ENCODE measurements at places on chromosomes 12 and 14.
A peak's percentile ranks its signal among the peaks of the same experiment; 100 is the strongest.

GRCh38 chr12:127670294-127670693, 596.7 kb upstream of the TMEM132C start:
- DNase-seq, result no peak

- no peak for DNase-seq
Observed at GRCh38 chr14:104973135-104973384, 5.1 kb downstream of the AHNAK2 start.

- no peak for DNase-seq
Observed at GRCh38 chr12:11133816-11134215, 628 bp downstream of the TAS2R30 start.

- peak; percentile 62 for DNase-seq
Observed at GRCh38 chr12:121797937-121798786, 4.7 kb upstream of the RHOF start.

GRCh38 chr12:47078733-47079467, 521 bp upstream of the PCED1B start:
- no peak for DNase-seq

DNA sequence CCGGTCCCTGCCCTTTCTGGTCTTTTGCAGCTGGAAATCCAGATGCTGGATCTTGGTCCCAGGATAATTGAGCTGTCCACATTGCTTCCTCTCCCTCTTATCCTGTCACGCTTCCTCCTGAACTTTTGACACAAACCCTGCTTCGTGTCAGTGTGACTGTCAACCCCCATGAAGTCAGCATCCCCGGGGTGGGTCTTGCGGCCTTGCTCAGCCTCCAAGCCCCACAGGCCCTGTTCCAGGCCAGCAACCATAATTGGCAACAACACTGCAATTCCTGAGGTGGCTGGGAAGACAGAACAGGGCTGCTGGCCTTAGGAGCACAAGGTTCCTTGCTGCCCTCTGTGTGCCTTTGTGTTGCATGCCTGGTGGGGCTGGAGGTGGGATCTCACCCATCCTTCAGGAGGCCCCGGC, 74.9 kb downstream of the NTF3 start:
- no peak for DNase-seq

GRCh38 chr14:58951143-58951542, 237.3 kb upstream of the DAAM1 start:
- DNase-seq, result no peak

DNA sequence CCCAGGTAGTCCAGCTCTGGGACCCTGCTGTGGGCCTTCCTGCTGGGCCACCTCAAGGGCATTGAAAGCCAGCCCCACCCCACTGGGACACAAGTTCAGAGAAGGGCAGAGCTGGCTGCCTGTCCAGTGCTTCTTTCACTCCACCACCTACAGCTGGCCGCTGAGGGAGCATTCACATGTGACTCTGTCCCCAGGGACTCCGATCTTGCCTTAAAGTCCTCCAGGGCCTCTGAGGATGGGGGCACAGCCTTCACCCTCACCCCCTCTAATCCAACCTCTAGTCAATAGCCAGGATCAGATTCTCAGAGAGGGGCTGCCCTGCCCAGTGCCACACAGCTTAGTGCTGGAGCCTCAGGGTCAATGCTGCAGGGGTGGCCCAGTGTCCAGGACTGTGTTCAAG, 5.0 kb upstream of the CYP46A1 start:
- no peak for DNase-seq

GRCh38 chr14:103904493-103905107, 23.7 kb upstream of the TDRD9 start:
- DNase-seq, result no peak

DNA sequence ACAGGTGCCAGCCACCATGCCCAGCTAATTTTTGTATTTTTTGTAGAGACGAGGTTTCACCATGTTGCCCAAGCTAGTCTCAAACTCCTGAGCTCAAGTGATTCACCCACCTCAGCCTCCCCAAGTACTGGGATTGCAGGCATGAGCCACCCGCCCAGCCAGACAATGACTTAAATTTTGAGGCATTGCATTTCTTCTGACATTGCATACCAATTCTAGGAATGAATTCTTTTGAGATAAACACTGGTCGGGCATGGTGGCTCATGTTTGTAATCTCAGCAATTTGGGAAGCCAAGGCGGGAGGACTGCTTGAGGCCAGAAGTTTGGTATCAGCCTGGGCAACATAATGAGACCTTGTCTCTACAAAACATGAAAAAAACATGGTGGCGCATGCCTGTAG, 2.5 kb upstream of the CELA1 start:
- no peak for DNase-seq

- DNase-seq, result no peak
Observed at GRCh38 chr14:20687362-20688166, 1.0 kb upstream of the ANG start.

DNA sequence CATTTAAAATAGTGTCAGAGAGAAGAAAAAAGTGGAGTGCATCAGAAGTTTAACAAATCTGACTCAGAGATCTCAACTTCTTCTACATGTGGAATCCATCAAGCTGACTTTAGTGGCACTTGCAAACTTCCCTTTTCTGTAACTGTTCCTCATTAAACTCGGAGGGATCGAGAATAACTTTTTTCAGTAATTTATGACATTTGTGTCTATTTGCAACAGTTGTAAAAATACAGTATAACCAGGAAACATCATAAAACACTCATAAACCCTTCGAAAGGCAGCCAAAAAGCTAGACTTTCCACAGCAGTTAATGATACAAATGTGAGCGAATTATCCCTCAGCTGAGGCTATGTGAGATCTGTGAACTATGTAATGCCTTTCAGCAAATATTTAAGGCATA, 1936.8 kb upstream of the SEL1L start:
- no peak for DNase-seq

GRCh38 chr14:55188686-55189295, 2.6 kb downstream of the DLGAP5 start:
- no peak for DNase-seq

GRCh38 chr14:60249321-60250256, 568 bp downstream of the PPM1A start:
- peak; percentile 26 for DNase-seq

- DNase-seq, result no peak
Observed at GRCh38 chr14:32473464-32473855, 144.4 kb downstream of the AKAP6 start.

GRCh38 chr14:80695869-80696268, 245.7 kb downstream of the CEP128 start:
- DNase-seq, result no peak

DNA sequence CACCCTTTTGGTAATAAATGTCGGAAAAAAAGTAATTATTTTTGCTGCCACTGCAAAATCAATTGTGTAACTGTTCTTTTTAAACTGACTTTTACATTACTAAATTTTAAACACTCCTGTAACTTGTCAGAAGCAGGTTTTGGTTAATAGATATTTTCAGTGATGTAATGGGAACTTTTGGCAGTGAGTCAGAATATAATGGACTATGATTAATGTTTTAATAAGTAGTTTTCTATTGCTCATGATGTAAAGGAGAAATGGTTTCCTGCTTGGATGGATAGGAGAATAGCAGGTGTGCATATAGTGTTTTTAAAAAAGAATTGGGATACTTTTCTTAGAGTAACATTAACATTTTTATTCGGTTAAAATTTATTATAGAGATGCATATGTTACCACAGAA, 58.8 kb downstream of the TRMT5 start:
- DNase-seq, result no peak

GRCh38 chr12:52777566-52777965, 421 bp upstream of the KRT76 start:
- no peak for DNase-seq

- DNase-seq, result no peak
Observed at GRCh38 chr14:94787092-94787491, 17.2 kb upstream of the GSC start.

DNA sequence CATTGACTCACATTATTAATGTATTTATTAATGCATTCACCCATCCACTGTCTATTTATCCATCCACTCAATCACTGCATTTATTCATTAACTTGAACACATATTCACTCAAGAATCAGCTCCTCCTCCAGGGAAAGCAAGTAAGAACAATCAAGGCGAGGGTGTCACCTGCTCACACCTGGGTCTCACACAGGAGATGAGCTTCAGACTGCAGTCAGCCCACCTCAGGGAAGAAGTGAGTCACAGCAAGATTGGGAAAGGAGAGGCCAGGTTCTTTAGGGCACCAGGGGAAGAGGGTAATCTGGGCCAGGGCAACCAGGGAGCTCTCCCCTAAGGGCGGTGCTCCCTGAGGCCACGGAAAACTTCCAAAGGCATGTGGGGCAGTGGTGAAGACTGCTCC, 367.3 kb downstream of the BCL11B start:
- no peak for DNase-seq

DNA sequence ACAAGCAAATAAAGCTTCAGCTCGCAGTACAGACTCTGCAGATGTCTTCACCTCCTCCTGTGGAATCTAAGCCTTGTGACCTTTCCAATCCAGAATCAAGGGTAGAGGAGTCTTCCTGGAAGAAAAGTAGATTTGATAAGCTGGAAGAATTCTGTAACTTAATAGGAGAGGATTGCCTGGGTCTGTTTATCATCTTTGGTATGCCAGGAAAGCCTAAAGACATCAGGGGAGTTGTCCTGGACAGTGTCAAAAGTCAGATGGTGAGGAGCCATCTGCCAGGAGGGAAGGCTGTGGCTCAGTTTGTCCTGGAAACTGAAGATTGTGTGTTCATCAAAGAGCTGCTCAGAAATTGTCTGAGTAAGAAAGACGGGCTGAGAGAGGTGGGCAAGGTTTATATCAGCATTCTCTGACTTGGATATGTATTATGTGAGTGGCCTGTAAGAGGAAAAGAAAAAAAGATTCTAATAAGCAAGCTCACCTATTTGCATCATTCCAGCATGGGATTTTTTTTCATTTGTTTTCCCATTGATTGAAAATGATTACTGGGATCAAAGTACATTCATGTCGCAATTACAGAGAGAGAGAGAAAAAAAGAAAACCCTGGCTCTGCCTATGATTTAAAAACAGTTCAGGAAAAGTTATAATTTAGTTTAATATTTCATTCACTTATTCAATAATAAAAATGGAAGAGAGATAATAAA, 767 bp downstream of the REP15 start:
- no peak for DNase-seq

DNA sequence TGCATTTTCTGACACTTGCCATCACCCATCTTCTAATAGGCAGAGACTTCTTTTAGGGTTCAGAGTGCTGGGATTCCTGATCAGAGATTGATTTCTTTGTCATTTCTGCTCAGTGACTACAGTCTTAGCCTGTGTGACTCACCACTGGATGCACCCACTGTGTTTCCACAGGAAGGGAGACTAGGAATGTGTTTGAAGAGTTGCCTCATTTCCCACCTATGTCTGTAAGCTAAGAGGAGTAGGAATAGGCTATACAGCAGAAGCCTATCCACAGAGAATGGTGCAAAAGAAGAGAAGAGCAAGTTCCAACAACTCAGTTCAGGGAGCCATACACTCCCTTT, 60.2 kb upstream of the ACTN1 start:
- no peak for DNase-seq

- no peak for DNase-seq
Observed at GRCh38 chr12:27657296-27657695, 39.0 kb upstream of the REP15 start.

GRCh38 chr14:46691819-46692218, 40.2 kb upstream of the RPL10L start:
- DNase-seq, result no peak

DNA sequence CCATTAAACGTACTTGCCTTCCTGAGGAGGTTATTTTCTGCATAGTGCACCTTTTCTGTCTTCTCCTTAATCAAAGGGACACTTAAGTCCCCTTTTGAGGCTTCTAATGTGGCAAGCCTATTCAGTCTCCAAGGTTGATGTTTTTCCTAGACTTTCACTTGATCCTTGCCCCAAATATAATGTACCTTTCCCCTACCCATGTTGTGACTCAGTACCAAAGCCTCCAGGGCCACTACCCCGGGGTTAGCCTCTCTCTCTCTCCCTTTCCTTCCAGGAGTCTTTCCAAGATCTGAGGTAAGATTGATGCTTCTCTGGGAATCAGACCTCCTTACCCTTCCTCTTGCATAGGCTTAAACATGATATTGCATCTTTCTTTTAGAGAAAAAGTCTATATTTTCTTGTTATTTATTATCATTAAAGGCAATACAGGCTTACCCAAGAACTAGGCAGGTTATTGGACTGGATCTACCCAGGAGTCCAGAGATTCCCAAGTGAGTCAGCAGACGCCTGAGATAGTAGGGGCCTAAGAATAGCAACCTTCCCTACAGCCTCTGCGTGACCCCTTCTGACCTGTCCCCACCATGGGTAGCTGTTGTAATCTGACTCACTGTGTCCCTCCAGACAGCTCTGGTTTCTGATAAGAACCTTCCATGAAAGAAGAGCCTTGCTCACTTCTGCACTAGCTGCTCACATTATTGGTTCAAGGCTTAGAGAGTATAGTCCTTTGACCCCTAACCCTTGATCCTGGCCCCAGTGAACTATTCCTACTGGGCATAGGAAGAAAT, 172.9 kb downstream of the ZFP36L1 start:
- DNase-seq, result no peak

- DNase-seq, result no peak
Observed at GRCh38 chr12:103387385-103387784, 108.4 kb downstream of the C12orf42 start.

- no peak for DNase-seq
Observed at GRCh38 chr12:132219323-132219722, 75.1 kb downstream of the NOC4L start.

GRCh38 chr14:91019673-91020072, 40.8 kb downstream of the RPS6KA5 start:
- DNase-seq, result no peak

GRCh38 chr12:89801284-89801683, 92.6 kb upstream of the ATP2B1 start:
- no peak for DNase-seq

GRCh38 chr12:48142818-48143674, 14.3 kb downstream of the ASB8 start:
- DNase-seq, result no peak

- no peak for DNase-seq
Observed at GRCh38 chr14:47040550-47040949, 389.0 kb upstream of the RPL10L start.

- DNase-seq, result no peak
Observed at GRCh38 chr14:76811561-76811960, 1.1 kb downstream of the ANGEL1 start.

DNA sequence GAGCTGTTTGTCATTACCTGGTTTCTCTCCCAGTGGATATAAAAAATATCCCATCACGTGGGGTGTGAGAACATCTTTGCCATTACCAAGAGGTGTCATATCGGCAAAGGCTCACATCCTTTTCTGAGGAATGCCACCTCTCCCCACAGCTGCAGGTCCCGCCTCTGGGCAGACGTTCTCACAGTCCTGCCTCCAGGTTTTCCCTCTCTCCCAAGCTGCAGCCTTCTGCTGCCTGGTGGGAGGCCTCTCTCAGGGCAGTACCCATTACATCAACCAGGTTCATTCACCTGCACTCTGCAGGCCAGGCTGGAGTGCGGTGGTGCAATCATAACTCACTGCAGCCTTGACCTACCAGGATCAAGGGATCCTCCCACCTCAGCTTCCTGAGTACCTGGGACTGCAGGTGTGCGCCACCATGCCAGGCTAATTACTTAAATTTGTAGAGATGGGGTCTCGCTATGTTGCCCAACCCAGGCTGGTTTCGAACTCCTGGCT, 15.0 kb upstream of the TMEM119 start:
- no peak for DNase-seq

All from hypothalamus (tissue), 51 donors.